ENCODE measurements at places on chromosomes 5 and 9.

- DNase-seq = no peak
Measured at GRCh38 chr5:3121813-3122212, 370.3 kb upstream of the IRX2 start.

GRCh38 chr5:178931846-178932760, 8.9 kb upstream of the ZNF454 start:
- DNase-seq = no peak

DNA sequence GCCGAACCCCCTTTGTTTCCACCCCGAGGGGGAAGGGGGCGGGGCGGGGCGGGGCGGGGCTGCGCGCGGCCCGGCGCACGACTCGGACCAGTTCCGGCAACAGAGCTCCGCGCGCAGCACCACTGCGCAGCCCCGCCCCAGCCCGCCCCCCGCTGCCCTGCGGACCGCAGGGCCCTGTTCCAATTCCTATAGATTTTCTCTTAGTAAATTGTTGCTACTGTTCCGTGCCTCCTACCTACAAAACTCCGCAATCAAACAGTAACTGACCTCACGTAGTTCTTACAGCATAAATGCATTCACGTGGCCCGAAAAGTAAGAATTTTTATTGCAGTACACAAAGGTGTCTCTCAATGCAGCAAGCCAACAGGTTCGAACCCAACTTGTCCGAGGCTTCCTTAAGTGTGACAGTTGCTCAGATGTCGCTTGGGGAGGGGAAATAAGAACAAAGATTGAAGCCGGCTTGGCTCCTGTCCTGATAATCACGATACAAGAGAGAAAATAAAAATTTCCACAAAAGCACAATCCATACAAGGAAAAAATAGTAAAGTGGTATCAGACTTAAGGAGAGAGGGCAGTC, 1.2 kb upstream of the RNF38 start:
- DNase-seq = peak; percentile 77

- peak; percentile 34 for DNase-seq
Measured at GRCh38 chr5:38922199-38922598, 76.4 kb downstream of the OSMR start.

- no peak for DNase-seq
Measured at GRCh38 chr5:7068899-7069298, 327.0 kb upstream of the ADCY2 start.

- no peak for DNase-seq
Measured at GRCh38 chr9:91032121-91032531, 230.5 kb downstream of the SYK start.

DNA sequence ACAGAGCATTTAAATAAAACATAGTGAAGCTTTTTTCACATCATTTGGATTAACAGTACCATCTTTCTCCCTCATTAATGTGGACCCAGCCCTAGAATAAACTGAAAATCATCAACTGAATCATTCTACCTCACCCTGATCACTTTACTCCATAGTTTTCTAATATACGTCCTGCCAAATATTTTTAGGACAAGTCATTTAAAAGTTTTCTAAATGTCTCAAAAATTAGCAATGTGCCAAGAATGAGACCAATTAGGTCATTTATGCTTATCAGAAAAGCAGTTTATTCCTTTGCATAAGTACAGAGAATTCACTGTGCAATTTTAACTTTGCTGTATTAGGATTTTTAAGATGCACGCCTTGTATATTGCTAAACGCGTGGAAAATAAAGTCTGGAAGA, 284.4 kb downstream of the PIK3R1 start:
- peak; percentile 67 for DNase-seq

DNA sequence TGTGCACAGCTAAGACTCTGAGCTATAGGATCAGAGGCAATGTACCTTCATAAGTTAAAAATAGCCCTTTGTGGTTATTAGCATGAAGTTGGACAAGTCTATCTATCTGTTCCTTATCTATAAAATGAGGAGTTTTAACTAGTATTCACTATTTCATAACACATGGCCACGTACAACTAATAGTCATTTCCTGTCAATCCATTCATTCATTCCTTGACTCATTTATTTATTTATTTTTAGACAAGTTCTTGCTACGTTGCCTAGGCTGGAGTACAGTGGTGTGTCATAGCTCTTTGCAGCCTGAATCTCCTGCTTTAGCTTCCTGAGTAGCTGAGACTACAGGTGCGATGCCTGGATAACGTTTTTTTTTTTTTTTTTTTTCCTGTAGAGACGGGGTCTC, 92.1 kb downstream of the NR3C1 start:
- peak; percentile 61 for DNase-seq

DNA sequence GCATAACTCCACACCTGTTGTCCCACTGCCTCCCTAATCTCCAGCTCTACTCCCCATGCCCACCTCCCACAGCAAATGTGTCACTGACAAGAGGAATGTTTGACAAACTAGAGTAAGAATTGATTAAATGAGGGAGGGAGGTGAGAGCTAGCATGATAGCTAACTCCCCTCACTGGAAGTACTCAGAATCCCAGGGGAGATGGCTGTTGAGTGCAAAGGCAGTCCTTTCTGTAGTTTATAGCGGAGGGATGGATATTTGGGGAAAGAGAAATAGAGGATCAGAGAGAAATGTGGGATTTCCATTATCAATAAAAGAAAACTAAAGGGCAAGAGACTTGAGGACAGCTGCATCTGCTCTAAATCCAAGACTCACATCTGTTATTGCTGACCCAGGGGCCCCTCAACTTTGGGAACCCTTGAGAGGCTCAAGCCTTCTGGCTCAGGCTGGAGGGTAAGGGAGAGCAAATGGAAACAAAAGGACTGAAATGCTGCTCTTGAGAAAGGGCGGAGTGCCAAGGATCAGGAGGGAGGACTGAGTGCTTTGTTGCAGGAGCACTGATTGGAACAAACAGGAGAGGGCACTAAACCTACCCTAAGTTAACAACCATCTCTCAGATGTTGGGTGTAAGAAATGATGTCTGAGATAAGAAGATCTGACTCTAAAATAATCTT, 372.1 kb downstream of the NTRK2 start:
- no peak for DNase-seq

DNA sequence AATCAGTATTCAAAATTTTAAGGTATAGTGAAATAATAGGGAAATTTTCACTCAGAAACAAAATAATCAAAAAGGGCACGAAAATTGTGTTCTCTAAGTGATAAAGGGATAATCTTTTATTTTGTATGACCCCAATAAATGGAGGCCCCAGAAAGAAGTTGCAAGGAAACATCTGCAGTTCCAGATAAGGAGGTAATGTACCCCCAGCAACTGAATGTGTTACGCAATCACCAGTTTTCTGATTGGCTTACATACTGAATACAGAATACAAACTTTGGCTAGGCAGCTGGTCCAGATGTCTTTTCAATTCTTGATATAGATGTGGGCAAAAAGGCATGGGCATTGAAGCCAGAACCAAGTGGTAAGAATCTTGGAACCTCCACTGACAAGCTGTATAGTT, 1.7 kb upstream of the TOPORS start:
- peak; percentile 15 for DNase-seq

DNA sequence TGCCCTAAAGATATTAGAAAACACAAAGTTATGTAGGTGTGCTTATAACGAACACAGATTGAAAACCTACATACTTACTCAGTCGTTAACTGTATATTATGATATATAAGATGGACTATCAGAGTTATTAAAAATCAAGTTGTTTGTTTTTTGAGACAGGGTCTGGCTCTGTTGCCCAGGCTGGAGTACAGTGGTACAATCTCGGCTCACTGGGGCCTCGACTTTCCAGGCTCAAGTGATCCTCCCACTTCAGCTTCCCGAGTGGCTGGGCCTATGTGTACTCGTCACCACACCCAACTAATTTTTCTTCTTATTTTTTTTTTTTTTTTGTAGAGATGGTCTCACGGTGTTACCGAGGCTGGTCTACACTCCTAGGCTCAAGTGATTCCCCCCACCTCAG, 158.3 kb downstream of the TSSK1B start:
- DNase-seq = no peak

GRCh38 chr9:7185612-7186011, 427.8 kb downstream of the KDM4C start:
- peak; percentile 89 for DNase-seq

GRCh38 chr5:174326372-174326771, 280.9 kb downstream of the NSG2 start:
- DNase-seq = no peak

- no peak for DNase-seq
Measured at GRCh38 chr5:106408570-106408969, 1262.2 kb downstream of the EFNA5 start.

DNA sequence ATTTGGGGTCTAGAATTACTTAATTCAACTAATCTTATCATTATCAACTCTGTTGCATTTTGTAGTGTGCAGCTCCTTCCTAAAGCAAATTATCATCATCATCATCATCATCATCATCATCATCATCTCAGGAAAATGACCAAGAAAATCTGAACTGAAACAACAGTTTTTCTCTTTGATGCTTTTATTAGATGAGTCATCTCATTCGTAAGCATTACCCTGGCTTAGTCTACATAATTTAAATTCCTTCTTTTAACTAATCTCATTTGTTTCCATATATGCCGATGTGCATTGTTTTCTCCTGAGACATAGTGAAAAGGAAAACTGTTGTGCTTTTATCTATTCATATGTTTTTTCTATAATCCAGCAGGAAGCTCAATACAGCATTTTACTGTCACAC, 173.0 kb upstream of the PDE4D start:
- DNase-seq = no peak

DNA sequence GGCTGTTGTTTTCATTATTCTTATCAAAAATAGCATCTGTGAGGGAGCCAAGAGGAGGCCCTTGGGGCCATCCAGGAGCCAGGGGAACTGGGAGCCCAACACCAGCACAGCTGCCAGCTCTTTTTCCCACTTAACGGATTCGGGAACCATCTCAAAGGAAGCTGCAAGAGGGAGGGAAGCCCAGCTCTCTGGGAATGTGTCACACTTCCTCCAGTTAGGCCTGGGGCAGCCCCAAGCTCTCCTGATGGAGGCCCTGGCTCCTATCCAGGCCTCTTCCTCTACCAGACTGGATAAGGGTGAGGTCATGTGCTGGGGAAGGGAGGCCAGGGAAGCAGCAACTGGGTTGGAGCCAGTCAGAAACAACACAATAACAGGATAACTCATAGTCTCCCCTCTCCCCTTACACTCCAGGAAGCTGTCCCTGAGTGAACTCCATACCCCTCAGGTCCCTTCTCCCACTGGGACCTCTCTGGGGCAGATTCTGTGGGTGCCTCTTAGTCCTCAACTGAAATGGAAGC, 12.7 kb downstream of the CSF2 start:
- DNase-seq = peak; percentile 88

GRCh38 chr5:68962757-68963484, 130.9 kb upstream of the SLC30A5 start:
- DNase-seq = peak; percentile 60

DNA sequence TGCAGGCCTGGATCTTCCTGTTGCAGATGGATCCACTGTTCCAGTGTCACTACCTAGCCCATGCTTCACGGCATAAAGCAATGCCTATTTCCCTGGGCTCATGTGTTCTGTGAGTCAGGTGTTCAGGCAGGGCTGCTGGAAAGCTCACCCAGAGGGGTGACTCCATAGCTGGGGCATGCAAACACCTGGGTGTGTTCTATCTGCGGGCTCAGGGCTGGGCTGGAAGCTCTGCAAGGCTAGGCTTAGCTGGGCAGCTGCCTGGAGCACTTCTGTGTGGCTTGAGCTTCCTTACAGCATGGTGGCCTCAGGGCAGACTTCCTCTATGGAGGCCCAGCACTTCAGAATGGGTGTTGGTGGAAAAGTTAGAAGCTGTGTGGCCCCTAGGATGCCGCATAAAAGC, 139.9 kb downstream of the GADD45G start:
- DNase-seq = no peak

GRCh38 chr9:237858-238345, 23.2 kb downstream of the DOCK8 start:
- no peak for DNase-seq

GRCh38 chr5:119022017-119022745, 33.8 kb upstream of the DTWD2 start:
- peak; percentile 57 for DNase-seq

- no peak for DNase-seq
Measured at GRCh38 chr9:89748021-89748670, 143.3 kb downstream of the GADD45G start.

- DNase-seq = peak; percentile 23
Measured at GRCh38 chr9:112520656-112521055, 34.0 kb downstream of the KIAA1958 start.

GRCh38 chr5:36177715-36178523, 26.0 kb downstream of the SKP2 start:
- peak; percentile 57 for DNase-seq

DNA sequence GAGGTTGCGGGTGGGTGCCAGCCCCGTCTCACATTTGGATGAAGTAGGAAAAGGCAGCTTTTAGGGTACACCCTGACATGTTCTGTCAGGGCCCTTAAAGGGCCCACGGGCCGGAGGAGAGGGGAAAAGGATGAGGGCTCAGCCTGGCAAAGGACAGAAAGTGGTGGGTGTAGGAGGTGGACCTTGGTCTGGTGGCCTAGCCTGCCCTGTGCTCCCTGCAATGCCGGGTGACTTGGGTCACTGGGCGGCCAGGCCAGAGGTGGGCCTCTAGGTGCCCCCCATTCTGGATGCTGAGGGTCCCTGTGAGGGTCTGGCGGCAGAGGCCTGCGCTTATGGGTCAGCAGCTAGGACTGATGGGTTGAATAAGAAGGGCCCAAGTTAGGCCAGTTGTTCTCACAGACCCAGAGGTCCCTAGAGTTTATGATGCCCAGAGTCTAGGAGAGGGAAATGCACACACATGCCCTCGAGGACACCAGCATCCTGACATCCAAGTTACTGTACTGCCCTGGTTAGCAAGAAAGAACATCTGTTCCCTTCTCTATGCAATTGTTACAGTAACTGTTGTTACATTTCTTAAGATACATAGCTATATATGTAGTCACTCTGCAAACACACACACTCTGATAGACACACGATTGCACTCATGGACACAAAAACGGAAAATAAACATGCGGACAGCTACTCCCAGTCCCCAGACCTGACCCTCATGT, 12.5 kb downstream of the TRIM7 start:
- peak; percentile 42 for DNase-seq

- peak; percentile 57 for DNase-seq
Measured at GRCh38 chr9:134378901-134379338, 52.7 kb downstream of the RXRA start.

DNA sequence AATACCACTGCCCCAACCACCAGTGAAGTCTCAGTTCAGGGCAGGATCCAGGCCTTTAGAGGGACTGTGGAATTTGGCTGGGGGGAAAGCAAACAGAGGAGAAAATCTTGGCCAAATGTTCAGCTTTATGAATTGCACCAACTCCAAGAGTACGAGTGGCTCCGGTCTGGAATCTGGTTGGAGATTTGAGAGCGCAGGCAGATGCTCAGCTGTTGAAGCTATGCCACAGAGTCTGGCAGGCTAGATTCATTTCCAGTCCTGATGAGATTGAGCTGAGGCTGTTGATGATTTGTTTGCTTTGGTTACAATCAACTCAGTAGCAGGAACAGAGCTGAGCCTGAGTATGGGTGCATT, 9.1 kb upstream of the HSPB3 start:
- DNase-seq = peak; percentile 70

DNA sequence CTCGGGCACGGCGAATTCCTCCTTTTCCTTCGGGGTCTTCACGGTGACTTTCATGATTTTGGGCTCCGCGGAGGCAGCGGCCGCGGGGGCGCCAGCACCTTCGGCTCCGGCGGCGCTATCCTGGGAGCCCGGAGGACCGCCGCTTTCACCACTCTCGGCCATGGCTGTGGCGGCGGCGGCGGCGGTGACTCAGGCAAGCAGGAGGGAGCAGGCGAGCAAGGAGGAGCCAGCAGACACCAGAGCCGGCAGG, 315 bp downstream of the UBQLN1 start:
- peak; percentile 78 for DNase-seq

Data from AG10803 (cell line).